Activated T-cell treated with anti-CD3 and anti-CD28 coated beads, Interleukin-2, amount 50 U/mL, for 48 hours (primary cell): ENCODE measurements at places on chromosomes 16 and 17.

DNA sequence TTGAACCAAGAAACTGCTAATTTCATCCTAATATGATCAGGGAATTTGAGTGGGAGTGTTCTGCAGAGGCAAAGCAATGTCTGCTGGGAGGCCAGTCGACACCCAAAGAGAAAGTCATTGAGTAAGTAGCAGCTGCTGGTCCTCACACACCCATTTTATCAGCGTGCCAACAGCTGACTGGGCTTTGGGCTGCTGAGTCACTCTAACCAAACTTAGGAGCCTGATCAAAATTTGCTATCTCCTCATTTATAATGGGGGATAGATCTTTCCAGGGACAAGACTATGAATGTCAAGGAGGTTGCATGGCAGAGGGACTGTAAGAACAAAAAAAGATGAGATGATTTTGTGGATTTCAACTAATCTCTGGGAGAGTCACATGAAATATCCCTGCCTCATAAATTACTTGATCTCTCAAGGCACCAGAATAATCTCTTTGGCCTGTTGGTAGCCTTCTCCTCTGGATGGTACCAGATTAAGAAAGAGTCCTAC is 32.9 kb downstream of the CPSF4L start:
- no peak for DNase-seq

DNA sequence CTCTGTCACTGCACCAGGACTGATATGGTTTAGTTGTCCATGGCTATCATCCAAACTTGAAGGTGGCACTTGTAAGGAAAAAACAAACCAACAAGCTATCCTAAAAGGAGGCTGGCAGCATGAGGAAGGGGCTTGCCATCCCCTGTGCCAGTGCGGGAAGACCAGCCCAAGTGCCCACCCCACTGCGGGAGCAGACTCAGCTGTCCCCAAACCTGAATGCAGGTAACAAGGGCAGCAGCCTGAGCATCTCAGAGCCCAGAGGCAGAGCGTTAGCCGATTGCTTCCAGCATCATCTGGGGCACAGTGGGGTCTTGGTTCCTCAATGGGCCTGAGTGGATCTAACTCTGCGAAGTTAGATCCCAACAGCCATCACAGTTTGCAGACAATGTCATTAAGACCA is 29.2 kb upstream of the C16orf78 start:
- no peak for DNase-seq

- no peak for DNase-seq
Observed at GRCh38 chr17:17691468-17692263, 10.4 kb downstream of the RAI1 start.

DNA sequence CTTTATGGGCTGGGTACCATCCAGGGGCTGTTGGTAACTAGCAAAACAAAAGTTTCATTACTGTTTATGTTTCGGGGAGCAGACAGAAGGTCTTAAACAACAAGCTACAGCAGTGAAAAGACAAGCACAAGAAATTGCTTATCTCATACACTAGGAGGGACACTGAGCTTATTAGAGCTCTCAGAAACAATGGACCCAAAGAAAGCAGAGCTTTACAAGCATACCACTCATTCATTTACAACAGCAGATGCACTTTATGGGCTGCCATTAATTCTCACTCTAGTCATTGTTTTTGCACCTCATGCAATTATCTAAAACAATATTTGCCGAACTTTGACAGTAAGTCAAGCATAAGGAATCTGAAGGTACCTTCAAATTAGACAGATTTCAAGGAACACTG is 10.0 kb downstream of the KRT16 start:
- DNase-seq: no peak

GRCh38 chr17:345261-345660 is 7.3 kb downstream of the RPH3AL start:
- DNase-seq: no peak

- no peak for DNase-seq
Observed at GRCh38 chr16:11681556-11681955, 13.3 kb downstream of the SNN start.

DNA sequence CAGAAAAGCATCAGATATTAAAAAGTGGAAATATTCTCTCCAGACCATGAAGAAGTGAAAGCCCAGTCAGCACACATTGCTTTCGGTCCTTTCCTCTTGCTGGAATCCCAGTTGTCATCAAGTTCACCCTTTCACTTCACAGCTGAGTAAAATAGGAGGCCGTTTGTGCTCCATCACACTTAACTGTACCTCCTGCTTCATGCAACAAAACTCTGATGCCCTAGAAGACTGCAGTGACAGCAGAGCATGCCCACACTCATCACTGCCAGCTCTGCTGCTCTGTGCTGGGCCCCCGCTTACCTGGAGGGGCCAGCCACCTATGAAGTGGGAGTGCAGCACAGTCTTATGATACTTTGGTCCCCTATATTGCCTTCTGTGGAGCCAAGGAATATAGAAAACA is 62.5 kb downstream of the N4BP1 start:
- DNase-seq: no peak

DNA sequence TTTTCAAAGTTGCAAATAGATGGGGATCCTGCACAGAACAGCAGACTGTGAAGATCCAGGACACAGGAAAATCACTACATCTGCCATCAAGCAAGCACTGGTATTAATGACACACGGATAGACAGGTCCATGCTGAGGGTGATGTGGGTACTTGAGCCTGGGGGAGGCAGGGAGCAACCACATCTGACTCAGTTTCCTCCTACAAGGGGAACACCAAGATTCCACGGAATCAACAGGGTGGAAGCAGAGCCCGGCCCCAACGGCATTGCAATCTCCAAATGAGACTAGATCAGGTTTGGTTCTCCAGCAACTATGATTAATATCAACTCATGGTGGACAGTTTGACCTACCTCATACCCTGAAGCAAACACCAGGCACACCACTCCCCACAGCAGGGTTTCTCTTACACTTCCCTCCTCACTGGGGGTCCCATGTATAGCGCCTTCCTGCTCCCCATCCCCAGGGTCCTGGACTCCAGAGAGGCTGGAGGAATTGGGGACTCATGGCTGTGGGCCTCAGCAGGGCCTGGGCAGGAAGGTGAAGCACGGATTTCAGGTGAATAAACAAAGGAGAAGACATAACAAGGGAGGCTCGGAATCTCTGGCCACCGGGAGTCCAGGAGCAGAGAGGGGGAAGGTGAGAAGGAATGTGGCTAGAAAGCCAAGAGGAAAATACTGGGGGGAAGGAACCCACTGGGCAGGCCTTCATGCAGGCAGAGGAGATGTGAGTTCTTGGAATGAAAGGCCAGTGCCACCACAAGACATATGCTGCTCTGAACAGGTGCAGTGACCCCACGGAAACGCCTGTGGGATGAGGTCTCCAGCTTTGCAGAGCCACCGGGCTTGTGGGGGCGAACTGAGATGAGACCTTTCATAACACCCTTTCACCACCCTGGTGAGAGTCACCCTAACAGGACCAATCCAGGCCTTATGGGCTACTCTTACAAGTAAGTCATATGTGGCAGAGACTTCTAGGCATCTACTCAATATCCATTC is 29.5 kb upstream of the PIK3R6 start:
- DNase-seq: no peak

GRCh38 chr16:13708347-13709120 is 211.4 kb upstream of the ERCC4 start:
- DNase-seq: no peak

DNA sequence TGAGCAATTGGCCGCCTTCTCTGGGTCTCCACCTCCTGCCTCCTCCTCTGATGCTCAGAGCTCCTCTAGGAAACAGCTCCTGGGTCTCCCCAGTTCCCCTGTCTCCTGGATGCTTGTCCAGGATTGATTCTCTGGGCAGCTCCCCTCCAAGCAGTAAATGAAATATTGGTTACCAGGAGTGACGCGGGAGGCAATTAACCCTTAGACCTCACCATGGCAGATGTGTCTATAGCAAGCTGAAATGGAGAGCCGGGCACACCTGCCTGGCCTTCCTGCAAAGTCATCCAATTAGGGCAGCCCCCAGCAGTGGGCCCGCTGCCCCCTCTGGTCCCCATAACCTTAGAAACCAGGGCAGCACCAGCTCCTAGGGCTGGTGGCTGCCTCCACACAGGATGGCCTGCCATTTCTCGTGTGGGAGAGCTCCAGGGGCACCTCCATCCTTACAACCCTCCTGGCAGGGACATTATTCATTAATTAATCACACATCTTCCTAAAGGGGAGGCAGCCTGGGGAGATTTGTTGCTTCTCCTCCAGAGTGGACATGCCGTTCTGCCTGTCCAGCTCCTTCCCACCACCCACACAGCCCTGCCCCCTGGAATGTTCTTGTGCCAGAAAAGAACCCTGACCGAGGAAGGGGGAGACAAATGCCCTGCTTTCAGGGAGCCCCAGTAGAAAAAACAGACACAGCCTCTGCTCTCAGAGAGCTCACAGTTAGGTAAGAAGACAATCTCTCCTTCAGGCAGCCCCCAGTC is 8.3 kb upstream of the KIF18B start:
- DNase-seq: no peak

DNA sequence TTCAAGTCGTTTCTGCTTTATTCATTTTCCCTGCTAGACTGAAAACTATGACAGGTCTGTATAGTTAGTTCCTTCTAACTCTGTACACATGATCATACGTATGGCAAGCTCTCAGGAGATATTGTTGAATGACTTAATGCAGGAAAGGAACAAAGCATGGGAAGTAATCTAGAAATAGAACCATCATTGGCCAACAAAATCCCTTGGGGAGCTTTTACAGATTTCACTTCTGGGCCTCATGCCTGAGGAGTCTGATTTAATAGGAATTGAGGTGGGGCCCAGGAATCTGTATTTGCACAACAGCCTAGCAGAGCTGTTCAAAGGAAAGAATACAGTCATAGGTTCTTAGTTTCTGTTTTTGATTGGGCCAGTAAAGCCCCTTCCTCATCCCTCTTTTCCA is 229.2 kb downstream of the MAP2K6 start:
- no peak for DNase-seq

- DNase-seq: no peak
Observed at GRCh38 chr17:74780443-74781238, 4.5 kb upstream of the NAT9 start.

- DNase-seq: no peak
Observed at GRCh38 chr17:38511150-38512108, 83.2 kb downstream of the ARHGAP23 start.

DNA sequence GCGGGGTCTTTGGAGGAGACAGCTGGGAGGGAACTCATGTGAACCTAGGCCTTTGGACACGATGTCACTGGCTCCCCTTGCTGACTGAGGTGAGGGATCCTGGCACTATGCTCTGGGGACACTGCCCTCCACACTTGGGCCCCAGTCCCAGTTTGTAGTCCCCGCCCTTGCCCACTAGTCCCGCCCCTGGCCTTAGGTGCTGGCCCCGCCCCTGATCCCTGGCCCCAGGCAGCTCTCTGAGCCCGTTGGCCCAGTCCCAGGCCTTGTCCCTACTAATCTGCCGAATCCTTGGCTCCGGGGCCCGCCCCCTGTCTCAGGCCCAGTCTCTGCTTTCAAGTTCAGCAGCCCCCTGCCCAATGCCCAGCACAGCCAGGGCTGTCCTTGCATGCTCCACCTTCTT is 61.0 kb downstream of the SMPD3 start:
- DNase-seq: no peak

GRCh38 chr16:74868501-74868900 is 93.9 kb upstream of the FA2H start:
- DNase-seq: no peak

GRCh38 chr16:10405386-10405939 is 19.6 kb downstream of the ATF7IP2 start:
- DNase-seq: no peak

DNA sequence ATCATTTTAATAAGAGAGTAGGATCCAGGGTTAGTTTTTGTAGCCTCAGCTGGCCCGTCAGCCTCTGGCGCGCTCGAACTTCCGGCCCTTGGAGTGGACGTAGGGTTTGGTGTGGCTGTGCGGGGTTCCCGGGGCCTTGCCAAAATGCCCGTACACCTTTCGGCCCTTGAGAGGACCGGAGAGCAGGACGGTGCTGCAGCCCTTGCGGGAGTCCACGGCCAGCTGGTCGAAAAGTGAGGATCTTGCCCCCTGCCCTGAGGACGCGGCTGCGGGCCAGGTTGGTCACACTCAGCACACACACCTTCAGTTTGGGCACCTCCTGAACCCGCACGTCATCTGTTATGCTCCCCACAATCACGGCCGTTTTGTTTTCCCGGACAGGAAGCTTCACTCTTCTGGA is 42.2 kb upstream of the CNTNAP4 start:
- no peak for DNase-seq

DNA sequence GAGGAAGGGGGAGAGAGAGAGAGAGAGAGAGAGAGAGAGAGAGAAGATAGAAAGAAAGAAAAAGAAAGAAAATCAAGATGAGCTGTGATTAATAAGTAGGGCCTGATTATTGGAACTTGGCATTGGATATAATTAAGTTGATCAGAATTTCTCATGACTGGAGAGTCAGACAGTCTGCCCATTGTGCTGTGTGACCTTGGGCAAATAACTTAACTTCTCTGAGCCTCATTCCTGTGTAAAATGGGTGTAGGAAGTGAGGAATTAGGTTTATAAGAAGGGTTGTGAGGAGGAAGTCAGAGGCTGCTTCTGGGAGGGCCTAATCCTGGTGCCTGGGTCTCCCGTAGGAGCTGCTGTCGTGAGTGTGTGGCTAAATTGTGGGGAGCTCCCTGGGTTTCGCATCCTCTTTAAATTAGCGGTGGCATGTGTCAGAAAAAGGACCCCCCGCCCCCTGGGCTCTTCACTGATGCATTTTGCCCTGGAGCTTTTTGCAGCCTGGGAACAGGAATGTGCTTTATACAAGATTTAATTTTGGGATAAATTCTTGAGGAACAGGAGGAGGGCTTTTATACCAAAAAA is 76.0 kb downstream of the CMIP start:
- DNase-seq: no peak

- no peak for DNase-seq
Observed at GRCh38 chr17:50027172-50027880, 28.6 kb upstream of the ITGA3 start.

- no peak for DNase-seq
Observed at GRCh38 chr16:86923656-86924055, 345.3 kb downstream of the FOXL1 start.

- no peak for DNase-seq
Observed at GRCh38 chr16:70527315-70527996, 3.8 kb downstream of the SF3B3 start.

GRCh38 chr16:65418435-65418834 is 296.6 kb upstream of the CDH11 start:
- no peak for DNase-seq

- DNase-seq: no peak
Observed at GRCh38 chr17:57744195-57745170, 616 bp downstream of the CCDC182 start.

GRCh38 chr16:71811261-71811803 is 2.7 kb upstream of the AP1G1 start:
- no peak for DNase-seq

- DNase-seq: no peak
Observed at GRCh38 chr17:66330646-66331037, 28.2 kb downstream of the PRKCA start.

DNA sequence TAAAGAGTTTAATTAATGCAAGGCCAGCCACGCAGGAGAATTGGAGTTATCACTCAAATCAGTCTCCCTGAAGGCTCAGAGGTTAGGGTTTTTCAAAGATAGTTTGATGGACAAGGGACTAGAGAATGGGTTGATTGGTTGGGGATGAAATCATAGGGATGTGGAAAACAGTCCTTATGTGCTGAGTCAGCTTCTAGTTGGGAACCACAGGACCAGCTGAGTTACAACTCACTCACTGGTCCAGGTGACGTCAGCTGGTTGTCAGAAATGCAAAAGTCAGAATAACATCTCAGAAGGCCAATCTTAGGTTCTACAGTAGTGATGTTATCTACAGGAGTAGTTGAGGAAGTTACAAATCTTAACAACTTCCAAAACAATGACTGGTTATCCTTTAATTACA is 47.6 kb downstream of the CPD start:
- DNase-seq: no peak
